GM20000 (cell line): ENCODE measurements at places on chromosomes 6 and 20.

- no peak for DNase-seq
Measured at GRCh38 chr6:162873537-162873936, 145.8 kb downstream of the PACRG start.

DNA sequence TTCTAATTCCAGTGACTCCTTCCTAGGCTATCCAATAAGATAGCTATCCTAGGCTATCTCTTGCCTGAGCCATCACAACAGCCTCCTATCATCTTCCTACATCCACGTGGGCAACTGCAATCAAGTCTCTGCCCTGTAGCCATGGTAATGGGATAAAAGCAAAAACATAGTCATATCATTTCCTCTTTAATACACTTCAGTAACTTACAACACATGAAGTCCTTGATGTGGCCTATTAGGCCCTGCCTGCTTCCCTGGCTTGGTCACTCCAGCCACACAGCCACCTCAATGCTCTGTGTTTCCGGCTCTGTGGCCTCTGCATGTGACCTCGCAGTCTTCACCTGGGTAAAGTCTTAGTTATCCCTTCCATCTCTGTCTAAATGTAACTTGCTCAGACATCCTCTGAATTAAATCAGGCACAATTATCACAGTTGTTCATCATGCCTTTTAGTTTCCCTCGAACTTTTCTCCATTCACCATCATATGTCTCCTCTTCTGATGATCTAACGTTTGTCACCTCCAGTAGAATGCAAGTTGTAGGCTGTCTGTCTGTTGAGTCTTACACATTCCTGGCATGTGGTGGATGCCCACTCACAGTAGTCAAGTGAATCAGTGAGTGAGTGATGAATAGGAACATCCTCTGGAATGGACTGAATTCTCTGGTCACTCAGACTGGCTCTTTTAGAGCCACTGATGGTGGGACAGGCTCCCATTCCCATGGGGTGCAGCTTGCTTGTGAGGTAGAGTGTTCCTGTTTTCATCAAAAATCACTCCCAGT lies 229.4 kb downstream of the TBC1D7 start:
- DNase-seq, result no peak

GRCh38 chr20:47009784-47010183 lies 115.1 kb downstream of the EYA2 start:
- DNase-seq, result no peak

GRCh38 chr6:27894839-27895762 lies 17.1 kb downstream of the OR2B2 start:
- peak; percentile 56 for DNase-seq

- DNase-seq, result no peak
Measured at GRCh38 chr6:56065408-56065807, 182.0 kb downstream of the COL21A1 start.

- DNase-seq, result no peak
Measured at GRCh38 chr6:53192682-53193188, 44.1 kb upstream of the GCM1 start.

DNA sequence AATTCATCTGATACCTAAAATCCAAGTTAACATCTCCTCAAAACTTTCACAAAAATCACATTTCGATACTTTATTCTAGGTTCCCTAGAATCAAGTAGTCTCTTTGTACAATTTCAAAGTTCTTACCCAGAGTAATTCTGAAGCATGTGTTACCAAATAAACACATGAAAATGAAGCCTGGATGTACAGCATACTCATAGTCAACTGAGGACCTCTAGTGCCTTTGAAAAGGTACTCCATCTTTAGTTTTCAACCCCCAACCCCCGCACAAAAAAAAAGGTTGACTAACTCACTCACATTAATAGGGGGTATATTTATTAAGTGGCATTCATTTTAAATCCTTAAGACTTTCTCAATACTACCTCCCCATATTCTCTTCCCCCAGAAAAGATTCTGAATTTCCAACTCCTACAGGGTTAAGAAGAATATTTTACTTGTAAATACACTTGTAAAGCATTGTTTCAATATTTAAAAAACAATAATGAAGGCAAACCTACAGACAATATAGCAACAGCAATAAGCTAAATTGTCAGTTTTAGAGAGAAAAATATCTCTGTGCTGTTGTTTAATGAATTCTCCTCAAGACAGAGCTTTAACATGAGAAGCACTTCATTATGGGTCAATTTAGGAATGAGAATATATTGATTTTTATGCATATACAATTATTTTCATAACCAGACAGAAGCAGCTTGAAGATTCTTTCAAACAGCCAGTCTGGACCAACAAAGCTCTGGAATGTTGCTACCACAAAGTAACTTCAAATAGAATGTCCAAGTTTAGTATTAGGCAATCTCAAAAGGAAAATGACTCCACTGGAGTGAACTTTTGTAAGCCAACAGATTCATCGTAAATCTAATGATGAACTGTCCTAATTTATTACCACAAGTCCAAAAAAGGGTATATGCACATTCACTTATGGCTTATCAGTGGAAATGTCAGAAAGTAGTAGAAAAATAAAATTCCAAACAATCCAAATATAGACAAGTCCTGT lies 3.3 kb downstream of the PLN start:
- DNase-seq, result peak; percentile 20

GRCh38 chr6:157261606-157262005 lies 61.7 kb downstream of the TMEM242 start:
- DNase-seq, result no peak

DNA sequence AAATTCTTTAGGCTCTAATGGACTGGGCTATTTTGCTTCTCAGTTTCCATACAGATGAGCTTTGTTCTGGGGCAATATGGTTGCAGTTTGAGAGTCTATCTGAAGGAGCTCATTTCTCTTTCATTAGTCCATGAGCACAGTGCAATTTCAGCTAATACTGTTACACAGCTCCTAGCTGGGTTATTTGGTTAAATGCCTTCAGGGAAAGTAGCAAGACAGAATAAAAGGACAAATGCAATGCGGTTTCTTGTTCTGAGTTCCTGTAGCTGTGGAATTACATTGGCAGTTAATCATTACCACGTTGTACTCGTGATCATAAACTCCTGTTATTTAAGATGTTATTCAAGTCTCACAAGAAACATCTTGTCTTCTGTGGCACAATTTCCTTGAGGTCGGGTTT lies 127.7 kb downstream of the BFSP1 start:
- no peak for DNase-seq

DNA sequence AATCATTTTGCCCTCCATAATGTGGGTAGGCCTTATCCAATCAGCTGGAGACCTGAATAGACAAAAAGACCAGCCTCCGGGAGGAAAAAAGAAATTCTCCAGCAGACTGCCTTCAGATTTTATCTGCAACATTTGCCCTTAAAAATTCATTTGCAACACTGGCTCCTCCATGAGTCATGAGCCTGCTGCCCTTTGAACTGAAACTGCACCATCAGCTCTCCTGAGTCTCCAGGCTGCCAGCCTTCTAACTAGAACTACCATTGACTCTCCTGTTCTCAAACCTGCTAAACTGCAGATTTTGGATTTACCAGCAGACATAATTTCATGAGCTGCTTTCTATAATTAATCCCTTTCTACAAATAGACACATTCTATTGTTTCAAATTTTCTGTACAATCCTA lies 223.9 kb upstream of the THEMIS start:
- no peak for DNase-seq

DNA sequence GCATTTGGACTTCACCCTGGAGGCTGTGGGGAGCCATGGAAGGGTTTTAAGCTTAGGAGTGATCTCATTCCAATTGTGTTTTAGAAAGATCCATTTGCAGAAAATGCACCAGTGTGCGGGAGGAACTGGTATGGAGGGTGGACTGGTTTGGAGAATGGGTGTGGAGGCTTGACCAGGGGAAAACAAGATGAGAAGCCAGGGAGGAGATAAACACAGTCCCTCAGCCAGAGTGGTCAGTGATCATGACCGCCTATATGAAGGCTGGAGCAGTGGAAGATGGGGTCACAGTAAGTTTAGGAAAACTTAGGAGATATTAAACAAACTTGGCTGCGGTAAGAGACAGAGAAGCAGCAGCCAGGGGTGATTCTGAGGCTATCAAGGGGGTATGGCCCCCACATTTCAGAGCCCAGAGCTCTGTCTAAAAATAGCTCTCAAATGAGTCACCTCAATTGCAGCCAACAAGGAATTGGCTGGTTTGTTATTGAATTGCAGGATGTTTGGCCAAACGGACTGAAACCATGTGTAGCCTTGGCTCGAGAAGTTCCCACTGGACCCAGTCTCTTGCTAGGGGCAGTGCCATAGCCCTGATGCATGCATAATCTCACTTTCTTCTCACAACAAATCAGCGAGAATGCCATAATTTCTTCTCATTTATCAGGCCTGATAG lies 159.9 kb upstream of the TOP1 start:
- DNase-seq, result no peak

- no peak for DNase-seq
Measured at GRCh38 chr6:5904532-5904931, 102.2 kb downstream of the NRN1 start.

DNA sequence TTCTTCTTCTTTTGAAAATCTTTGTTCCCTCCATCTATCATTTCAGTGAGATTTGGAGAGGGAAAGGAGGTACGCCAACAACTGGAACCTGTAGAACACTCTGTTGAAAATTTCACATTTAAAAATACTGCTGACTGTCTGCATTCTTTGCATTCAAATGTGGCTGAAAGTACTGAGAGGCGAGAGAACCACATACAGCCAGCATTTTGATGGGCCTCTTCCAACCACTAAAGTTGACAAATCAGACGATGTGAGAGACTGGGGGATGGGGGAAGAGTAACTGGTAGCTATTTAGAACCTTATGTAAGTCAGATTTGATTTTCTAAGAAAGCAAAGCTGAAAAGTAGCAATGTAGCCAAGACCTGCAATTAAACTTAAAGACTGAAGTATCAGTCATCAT lies 77.5 kb downstream of the FKBP5 start:
- no peak for DNase-seq

GRCh38 chr6:36679043-36679833 lies 724 bp downstream of the CDKN1A start:
- DNase-seq, result no peak

DNA sequence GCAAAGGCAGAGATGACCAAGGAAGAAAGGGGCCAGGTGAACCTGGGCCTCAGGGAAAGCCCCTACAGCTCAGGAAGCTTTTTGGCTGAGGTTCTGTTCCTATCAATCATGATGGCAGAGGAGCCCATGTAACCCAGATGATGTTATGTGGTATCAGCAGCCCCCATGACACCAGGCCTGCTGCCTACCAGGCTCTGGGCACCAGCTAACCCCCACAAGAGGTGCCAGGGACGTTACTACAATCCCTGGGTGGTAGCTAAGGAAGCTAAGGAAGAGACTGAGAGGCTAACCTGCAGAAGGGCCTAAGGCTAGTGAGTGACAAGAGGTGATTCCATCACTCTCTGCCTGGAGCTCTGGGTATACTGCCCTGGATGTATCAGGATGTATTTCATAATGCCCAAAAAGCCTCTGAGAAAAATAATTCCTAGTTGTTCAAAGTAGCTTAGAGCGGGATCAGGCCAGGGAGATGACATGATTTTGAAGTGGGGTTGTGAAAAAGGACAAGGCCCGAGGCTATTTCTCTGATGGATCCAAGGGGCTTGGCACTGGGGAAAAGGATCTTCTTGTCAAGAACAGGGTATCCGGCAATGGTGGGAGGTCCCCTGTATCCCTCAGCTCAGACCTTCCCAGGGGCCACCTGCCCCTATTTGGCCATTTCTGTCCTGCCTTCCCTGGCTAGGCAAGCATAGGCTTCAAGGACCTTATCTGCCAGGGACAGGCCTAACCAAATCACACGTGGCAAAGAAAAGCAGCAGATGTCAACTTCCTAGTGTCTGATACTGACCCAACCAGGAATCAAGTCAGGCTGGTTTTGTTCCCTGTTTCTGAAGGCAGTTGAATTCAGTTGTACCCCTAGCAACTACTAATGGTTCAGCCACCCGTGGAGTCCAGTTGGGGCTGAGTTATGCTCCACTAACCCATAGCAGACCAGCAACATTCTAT lies 41.3 kb downstream of the PANK2 start:
- no peak for DNase-seq

DNA sequence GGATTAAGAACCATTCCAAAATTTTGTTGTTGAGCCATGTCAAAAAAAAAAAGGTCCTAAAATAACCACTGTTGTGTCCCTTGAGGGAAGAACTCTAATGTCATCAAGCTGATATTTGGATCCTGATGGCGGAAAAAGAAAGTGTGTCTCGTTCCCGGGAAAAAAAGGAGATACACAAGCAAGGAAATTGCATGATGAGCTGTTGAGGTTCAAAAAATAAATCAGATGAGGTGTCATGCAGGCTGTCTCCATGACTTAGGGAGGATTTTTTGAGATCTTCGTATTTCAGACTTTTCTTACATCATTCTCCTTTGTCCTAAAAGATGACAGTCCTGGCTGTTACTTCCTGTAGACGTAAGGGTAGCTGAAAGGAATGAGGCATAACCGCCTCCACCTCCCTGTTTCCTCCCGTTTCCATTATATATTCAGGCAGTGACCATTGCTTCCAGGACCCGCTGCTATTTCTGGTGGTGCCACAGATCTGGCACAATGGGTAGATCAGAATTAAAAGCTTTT lies 117.3 kb upstream of the TNFAIP3 start:
- no peak for DNase-seq

GRCh38 chr6:169452117-169452868 lies 198.6 kb upstream of the THBS2 start:
- DNase-seq, result no peak
